HuH-7.5 (cell line): ENCODE measurements at places on chromosomes 16 and 17.

DNA sequence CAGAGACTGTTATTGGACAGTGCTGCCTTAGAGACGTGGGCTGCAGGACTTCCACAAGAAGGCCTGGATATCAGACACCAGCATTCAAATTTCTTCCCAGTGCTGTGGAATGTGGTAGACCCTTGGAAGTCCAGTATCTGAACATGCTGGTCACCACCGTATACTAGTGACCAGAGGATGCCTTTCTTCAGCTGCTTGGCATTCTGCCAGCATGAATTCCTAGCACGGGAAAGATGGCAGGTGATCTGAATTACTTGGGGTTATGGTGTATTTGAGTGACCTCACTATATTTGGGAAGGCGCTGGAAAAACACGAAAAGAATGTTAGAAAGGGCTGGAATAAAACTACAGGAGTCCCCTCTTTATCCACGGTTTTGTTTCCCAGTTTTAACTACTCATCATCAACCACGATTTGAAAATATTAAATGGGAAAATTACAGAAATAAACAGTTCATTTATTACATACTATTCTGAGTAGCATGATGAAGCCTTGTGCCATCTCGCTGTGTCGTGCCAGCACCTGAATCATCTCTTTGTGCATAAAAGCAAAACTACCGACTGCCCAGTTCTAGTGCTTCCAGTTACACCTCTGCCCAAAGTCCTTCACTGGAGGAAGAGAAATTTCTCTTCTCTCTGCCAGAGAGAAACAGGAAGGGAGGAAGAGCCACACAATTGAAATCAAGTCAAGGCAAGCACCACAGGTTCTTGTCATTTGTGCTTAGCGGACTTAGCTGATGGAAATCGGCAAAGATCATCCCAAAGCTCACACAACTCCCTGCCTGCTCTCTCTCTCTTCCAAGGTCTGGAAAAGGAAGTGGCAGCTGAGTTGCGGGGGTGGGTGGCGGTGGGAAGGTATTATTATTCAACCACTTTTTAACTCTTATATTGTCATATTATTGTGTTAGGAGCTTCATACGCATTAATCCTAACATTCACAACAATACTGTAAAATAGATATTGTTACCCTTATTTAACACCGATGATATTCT is 1.4 kb upstream of the CHST4 start:
- DNase-seq = no peak

GRCh38 chr17:68424203-68424602 is 33.1 kb downstream of the WIPI1 start:
- DNase-seq = no peak

- no peak for DNase-seq
Observed at GRCh38 chr16:66988197-66988788, at the start of gene CES4A. TSS of gene CES4A (plus strand) at chr16:66988589. CDS start at chr16:66988773, 184 bp downstream.

DNA sequence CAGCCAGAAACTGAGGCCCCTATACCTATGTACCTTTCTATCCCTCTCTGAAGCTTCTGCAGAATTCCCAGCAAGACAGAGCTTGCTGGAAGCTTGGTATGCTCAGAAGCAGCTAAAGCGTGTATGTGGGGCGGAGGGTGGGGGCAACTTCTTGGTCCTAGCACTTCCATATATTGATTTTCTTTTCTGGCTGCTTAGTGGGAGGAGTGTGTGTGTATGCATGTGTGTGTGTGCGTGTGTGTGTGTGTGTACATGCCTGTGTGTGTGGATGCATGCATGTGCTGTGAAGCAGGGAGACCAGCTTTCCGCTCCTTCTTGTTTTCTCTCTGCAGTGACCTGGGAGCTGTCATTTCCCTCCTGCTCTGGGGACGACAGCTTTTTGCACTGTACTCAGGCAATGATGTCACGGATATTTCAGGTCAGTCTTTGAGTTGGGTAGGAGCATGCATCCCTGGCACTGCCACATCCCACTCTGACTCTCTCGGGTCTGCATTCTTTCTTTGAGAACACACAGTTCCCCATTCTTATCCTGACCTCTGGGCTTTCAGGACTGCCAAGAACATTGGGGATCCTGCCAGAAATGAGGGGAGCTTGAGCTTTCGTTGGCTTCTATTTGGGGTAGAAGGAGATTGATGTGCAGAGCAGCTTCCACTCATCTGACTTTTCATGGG is 10.7 kb downstream of the HPR start:
- no peak for DNase-seq

GRCh38 chr17:16269658-16270057 is 52.6 kb downstream of the PIGL start:
- DNase-seq = no peak

GRCh38 chr17:50330151-50330775 is 15.7 kb upstream of the XYLT2 start:
- DNase-seq = no peak

DNA sequence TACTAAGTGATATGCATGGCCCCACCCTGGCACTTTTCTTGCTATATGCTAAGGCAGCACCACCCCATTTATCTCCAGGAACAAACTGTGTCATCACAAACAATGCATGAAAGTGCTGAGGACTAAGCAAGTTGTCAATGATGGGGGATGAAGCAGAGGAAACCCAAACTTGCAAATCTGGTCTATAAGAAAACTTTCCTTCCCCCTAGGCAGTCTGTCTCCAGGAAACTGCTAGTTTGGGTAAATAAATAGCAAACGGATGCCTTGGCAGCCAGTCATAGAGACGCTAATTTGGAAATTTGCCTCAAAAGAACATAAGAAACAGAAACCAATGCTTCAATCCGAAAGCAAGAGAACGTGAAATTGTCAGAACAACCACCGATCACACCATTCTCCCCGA is 5.6 kb upstream of the HSBP1 start:
- no peak for DNase-seq

DNA sequence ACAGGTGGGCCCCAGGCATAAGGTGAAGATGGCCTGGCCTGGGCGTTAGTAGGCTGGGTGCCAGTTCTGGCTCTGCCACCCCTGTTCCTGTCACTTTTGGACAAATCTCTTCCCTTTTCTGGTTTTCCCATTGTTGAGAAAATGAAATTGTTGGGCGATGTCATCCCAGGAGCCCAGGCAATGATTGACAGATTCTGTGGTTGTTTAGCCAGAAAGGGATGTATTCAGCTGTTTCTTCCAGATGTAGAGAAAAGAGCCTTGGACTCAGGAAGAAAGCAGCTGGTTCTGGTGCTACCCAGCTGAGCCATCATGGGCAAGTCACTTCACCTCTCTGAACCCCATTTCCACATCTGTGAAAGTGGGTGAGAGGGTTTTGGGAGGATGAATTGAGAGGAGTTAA is 60.1 kb upstream of the MRTFB start:
- DNase-seq = no peak

DNA sequence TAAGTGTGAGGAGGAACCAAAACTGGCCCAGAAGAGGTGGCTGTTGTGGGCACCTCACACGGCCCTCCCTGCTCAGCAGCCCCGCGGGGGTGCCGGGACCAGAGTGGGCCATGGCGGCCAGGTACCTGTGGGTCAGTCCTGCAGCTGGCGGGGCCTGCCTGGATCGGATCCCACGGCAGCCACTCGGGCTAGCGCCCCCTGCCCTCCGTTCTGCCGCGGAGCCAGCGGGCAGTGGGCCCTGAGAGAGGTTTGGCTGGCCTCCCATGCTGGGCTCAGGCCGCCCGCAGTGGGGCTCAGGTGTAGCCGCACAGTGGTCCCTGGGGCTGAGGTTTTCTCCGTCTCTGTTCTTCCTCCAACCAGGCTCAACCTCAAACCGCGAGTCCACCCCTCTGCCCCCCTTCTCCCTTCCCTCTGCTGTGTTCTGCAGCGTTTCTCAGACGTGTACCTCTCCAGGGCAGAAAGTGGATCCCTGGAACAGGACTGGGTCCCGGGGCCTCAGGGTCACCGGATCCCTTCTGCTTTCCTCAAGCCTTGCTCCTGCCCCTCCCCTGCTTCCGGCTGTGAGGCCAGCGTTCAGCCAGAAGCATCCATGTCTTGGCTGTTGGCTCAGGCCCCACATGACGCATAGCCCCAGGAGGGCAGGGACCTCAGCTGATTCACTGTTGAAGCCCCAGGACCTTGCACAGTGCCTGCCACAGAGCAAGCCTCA is 28.6 kb upstream of the ITGA3 start:
- DNase-seq = no peak
